Mononuclear cell (primary cell): ENCODE measurements at places on chromosomes 7 and 10. TPM values are rescaled to one million over a fixed set of nuclear protein-coding genes. Genes with fewer than 3 reads are reported as not detected.

Gene TMEM270
- total RNA-seq, result not detected

Gene FOXI2
- total RNA-seq, result not detected

Gene SEC31B
- 17.9 TPM for total RNA-seq

Gene LRCH4
- 153 TPM for total RNA-seq

Gene DNAH11
- under 0.01 TPM for total RNA-seq

Gene LBX1
- total RNA-seq, result not detected

Gene OR9A2
- total RNA-seq, result not detected

Gene DNAJB9
- total RNA-seq, result 85.7 TPM

Gene ALDH18A1
- 5.9 TPM for total RNA-seq

Gene FAM20C
- 15.3 TPM for total RNA-seq

Gene GRID1
- not detected for total RNA-seq

Gene CLDN4
- total RNA-seq, result 0.10 TPM

Gene GFRA1
- total RNA-seq, result not detected

Gene TCF7L2
- total RNA-seq, result 8.1 TPM

Gene CALY
- 0.73 TPM for total RNA-seq

Gene SPDYE2B
- 0.21 TPM for total RNA-seq

Gene PROSER2
- 4.7 TPM for total RNA-seq

Gene GPR85
- under 0.01 TPM for total RNA-seq

Gene SEMA3E
- not detected for total RNA-seq

Gene GIMAP6
- total RNA-seq, result 26.2 TPM

Gene CLCN1
- 0.21 TPM for total RNA-seq

Gene GDF10
- not detected for total RNA-seq

Gene GBX1
- not detected for total RNA-seq

Gene INMT
- 0.52 TPM for total RNA-seq

Gene PRSS2
- not detected for total RNA-seq

Gene FBXO24
- 0.21 TPM for total RNA-seq

Gene HSPA12A
- under 0.01 TPM for total RNA-seq

Gene GPR37
- total RNA-seq, result 0.10 TPM

Gene STK32C
- total RNA-seq, result 4.2 TPM

Gene FAM171A1
- 0.84 TPM for total RNA-seq

Gene EPHB4
- 4.1 TPM for total RNA-seq

Gene ANXA8
- total RNA-seq, result 0.31 TPM

Gene NME8
- total RNA-seq, result 1.7 TPM

Gene UBE3C
- total RNA-seq, result 44.0 TPM

Gene KCNH2
- 0.94 TPM for total RNA-seq

Gene ZNF22
- 24.9 TPM for total RNA-seq

Gene ZNF485
- 1.9 TPM for total RNA-seq

Gene SLC16A12
- not detected for total RNA-seq

Gene HTR7
- 2.1 TPM for total RNA-seq

Gene CAMK2B
- total RNA-seq, result not detected

Gene GCK
- 0.21 TPM for total RNA-seq

Gene NAT16
- not detected for total RNA-seq

Gene CPA1
- total RNA-seq, result not detected

Gene HOXA7
- 0.10 TPM for total RNA-seq

Gene ANKRD61
- not detected for total RNA-seq

Gene LIPK
- not detected for total RNA-seq

Gene KAZALD1
- total RNA-seq, result 0.42 TPM

Gene CALML5
- not detected for total RNA-seq
